ENCODE measurements at places on chromosomes 12 and 14.
A peak's percentile ranks its signal among the peaks of the same experiment; 100 is the strongest.

DNA sequence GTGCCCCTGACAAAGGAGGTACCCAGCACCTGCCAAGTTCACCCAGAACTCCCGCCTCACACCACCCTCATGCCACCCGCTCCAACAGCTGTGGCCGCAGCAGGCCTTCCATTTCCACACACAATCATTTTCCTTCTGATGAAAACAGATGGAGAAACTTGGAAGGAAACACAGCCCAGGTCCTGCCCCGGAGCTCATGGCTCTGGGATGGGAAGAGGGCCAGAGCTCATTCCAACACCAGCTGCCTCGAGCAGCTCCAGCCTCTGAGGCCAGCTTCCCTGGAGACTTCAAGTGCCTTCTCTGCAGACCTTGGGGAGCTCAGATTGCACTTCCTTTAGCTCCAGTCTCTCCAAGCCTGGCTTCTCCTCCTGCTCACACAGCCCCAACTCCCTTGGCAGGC lies 55.1 kb upstream of the CMKLR1 start:
- DNase-seq, result no peak

- no peak for DNase-seq
Measured at GRCh38 chr12:112930350-112930749, 7.9 kb upstream of the OAS3 start.

DNA sequence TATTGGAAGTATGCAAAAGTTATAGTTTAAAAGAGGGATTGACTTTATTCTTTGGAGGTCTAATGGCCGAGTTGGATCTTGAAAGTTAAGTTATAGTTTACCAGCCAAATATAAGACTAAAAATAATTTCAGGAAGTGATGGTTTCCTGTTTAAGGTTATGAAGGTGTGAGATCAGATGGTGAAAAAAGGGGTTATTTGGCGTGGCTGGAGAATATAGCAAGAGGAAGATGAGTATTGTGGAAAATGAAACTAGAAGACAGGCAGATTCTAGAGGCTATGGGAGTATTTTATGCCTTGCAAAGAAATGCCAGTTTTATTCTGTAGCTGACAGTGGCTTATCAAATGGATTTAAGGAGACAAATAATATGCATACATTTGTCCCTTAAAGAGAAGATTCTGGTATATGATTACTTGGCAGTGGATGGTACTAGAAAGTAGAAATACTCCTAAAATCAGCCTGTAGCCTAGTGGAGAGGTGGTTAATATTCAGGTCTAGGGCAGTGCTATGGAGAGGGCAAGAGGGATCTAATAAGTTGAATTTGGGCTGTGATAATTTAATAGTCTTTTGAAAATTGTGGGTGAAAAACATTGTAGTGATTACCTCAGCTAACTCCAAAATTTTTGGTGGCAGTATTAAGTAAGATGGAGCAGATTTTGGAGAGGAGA lies 1091.8 kb upstream of the ATXN7L3B start:
- DNase-seq, result no peak

DNA sequence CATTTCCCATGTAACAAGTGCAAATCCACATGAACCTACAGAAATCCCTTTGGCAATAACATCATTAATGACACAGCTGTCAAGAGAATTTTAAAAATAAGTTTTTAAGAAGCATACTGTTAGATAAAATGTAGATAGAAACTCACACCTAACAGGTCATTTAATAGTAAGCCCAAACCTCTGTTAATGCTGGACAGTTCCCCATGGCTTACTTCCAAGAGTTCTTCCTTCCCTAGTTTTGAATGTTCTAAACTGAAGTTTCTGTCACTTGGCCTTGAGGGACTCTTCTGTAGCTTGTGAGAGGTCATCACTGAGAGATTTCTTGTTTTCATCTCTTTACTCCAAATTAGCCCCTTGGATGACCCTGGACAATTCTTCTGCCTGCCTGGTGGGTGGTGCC lies 22.7 kb downstream of the OTX2 start:
- no peak for DNase-seq

DNA sequence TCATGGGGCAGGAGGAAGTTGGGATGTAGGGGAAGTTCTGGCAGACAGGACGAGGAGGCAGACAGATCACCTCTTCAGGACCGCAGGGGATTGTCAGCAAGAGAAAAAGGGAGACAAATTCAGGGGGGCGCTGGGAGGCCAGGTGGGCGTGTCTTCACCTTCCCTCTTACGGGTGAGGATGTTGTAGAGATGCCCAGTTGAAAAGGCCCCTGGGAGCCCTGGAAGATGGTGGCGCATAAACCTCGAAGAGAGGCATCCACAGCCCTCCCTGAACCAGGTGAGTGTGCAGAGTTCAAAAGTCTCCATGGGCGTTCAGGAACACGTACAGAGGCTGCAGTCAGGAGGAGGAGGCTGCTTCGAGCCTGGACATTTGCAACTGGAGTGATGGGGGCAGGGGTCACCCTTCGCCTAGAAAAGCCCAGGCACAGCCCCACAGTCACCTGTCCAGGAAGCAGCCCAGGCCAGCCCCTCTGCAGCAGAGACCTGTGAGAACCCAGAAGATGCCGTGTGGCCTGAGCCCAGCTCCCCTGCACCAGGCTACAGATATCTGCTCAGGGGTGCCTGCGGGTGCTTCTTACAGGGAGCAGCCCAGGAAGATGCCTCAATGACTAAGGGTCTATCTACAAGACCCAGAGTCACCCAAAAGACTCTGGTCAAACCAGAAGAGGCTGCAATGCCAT lies 74.4 kb downstream of the PRIMA1 start:
- DNase-seq, result no peak

GRCh38 chr14:99012703-99013102 lies 259.3 kb downstream of the BCL11B start:
- DNase-seq, result no peak

DNA sequence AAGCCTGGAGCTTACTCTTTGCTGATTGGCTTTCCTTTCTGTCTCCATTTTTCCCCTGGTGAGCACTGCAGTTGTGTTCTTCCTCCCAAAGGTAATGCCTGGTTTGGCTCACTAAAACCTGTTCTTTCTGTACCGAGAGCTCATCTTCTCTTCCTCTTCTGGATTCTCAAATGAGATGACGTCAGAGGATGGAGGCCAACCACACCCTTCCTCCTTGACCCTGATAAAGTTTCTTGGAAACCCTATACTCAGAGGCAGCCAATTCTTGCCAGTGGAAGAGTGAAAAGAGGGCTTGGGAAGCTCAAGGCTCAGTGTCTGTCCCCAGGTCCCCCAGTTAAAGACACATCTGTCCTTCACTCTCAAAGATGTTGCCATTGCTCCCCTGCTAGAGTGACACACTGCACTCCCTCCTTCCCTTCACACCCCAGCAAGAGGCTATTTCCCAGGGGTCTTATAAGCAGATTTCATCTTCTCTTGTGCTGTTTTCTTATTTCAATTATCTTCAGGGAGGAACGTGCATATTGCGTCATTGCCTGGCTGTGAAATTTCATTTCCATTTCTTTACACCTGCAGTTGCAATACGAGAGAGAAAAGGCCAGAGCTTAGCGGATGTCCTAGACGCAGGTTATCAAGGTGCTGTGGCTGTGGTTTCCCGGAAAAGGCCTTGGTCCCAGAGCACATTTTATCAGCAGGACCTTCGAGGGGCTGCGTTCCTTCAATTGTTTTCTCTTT lies 27.3 kb downstream of the NTF3 start:
- DNase-seq, result no peak

DNA sequence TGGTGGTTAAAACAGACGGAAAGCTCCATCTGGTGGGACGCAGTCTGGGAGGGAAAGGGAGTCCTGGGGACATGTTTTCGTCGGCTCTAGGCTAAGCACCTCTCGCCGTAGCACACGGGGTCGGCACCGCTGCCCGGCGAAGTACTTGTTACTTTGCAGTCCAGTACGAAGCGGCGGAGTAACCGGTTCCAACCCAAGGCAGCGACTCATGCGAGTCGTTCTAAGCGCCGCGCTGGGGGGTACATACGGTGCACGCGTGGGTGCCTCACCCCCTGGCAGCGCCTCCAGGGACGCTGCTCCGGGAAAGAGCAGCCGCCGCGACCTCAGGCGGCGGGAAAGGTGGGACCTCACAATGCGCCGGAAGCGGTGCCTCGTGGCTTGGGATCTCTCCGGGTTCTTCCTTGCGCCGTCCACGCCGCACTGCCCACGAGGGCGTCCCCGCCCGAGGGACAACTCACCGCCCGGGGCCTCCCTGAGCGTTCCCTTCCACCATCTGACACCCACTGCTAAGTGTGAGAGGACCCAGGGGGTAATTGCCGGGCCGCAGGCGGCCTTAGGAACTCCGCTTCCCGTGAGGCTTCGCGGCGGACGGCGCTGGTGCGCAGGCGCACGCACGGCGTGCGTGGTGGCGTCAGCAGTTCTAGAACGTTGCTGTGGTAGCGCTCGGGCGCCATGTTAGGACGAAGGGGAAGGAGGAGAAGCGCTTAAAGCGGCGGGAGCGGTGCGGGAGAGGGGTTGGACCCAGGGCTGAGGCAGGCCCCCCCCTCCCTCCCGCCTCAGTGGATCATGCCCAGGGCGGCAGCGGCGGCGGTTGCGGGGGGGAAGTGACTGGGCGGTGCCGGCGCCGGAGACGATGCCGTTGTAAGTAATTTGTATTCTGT lies at the start of gene PAPOLA:
Gene PAPOLA (plus strand): TSS at position 643 of the 881 bp plus-strand sequence. CDS start 211 bp downstream, at position 854.
- DNase-seq, result peak; percentile 92

DNA sequence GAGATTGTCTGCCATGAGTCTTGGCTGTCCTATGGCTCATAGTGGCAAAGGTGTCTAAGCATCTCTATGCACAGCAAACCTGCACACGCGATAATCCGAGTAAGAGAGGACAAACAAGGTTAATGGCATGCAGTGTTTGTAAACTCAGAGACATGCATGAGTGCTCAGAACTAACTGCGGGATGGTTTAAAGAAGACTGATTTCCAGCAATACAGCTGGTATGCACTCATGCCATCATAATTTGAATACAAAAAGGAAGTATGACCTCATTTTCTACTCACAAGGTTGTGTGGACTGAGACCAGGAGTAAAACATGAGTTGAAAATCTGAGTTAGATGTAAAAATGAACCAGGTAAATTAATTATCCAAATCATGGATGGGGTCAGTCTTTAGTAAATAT lies 16.6 kb upstream of the TCP11L2 start:
- DNase-seq, result no peak

DNA sequence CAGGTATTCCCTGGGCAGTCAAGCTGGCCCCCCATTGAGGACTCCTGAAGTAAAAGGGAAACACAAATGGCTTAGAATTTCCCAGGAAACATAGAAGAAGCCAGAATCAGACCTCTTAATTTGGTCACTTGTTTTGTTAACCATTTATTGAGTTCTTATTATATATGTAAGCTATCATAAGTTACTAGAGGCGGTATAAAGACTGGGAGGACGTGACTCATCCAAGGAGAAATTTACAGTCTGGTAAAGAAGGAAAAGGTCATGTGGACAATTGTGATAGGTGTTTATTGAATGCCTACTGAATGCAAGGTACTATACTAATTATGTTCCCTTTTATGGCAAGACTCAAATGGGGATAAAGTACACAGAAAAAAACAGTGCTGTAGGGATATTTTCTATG lies 146.7 kb downstream of the DYRK2 start:
- no peak for DNase-seq

DNA sequence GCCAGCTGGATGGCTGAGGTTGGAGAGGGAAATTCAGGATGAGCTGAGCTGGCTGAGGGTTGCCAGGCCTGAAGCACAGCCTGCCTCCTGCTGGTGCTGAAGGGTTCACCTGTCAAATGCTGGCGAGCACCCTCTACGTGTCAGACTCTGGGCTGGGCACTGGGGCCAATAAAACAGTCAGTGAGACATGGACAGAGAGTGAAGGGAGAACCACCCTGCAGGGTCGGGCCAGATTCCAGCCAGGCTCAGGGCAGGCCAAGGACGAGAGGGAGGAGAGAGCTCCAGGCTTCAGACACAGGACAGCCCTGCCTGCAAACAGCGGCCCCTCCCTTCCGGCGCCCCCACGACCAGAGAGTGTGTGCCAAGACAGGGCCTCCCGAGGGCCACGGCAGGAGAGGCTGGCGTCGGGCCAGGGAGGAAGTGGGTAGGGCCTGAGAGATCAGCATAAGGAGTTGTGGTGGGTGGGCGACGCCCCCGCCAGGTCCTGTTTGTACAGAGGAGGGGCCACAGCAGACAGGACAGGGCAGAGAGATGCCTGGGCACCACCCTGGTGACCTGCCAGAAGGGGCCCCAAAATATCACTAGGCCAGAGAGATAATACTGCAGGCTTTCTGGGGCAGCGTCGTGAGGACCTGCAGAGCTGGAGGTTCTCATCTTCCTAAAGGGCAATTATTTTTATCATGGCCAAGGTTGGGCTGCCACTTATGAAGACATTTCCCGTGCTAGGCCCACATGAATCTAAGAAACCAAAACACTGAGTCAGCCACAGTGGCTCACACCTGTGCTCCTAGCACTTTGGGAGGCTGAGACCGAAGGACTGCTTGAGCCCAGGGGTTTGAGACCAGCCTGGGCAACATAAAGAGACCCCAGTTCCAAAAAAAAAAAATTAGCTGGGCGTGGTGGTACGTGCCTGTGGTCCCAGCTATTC lies 73.1 kb upstream of the GPR68 start:
- DNase-seq, result no peak

GRCh38 chr12:48002773-48003218 lies 1.5 kb downstream of the COL2A1 start:
- no peak for DNase-seq

DNA sequence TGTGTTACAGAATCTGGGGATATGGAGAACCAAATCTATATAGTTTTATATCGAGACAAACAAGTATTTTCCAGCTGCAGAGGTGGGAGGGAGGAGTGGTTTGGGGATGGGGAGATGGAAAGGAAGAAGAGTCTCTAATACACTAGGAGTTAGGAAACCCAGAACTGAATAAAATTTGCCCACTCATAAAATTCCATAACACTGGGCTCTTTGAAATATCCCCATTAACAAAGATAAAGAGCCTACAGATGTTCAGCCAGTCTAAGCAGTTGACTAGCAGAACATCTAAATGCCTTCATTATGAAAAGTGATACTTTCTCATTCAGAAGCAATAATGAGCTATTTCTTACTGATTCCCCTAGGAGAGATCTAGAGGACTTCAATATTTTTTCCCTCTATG lies 151.7 kb upstream of the GZMB start:
- no peak for DNase-seq

GRCh38 chr12:95412482-95413311 lies 61.3 kb upstream of the METAP2 start:
- peak; percentile 4 for DNase-seq

- no peak for DNase-seq
Measured at GRCh38 chr12:71973687-71974086, 35.0 kb downstream of the TPH2 start.

GRCh38 chr12:48780381-48781025 lies 8.4 kb downstream of the ADCY6 start:
- DNase-seq, result no peak

DNA sequence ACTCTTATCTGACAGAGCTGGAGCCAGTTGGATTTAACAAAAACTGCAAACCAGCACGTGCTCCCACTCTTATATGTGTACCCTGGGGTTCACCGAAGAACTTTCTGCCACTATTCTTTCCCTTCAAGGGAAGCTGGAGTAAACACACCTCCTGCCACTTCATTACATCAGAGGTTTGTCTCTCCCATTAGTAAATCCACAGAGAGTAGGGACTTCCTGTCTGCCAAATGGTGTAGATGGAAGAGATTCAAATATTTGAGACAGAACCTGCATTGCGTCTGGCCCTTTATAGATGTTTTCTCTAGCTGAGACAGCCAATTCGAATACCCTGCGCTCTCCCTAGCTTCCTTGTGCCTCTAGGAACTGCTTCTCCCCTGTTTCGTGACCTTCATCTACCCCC lies 29.1 kb upstream of the AEBP2 start:
- no peak for DNase-seq

- no peak for DNase-seq
Measured at GRCh38 chr14:102926104-102926503, 3.6 kb downstream of the AMN start.
